ENCODE measurements at places on chromosomes 16 and 17.

DNA sequence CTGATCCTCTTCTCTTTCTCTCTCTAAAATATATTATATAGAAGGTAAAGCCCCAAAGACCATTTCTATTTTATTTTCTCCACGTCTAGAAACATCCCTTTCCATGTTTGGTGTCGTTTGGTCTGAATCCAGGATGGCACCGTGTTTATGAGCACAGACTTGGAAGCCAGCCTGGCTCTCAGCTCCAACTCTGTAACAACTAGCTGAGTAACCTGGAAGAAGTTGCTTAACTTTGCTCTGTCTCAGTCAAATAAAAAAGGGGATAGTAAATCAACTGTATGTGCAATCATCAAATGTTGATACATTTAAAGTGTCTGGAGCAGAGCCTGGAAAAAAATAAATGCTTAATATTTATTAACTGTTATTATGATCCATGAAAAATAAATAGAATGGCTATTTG, 249.8 kb upstream of the MAF start:
- no peak for DNase-seq

GRCh38 chr16:55240888-55241287, 83.1 kb upstream of the IRX6 start:
- DNase-seq, result no peak

DNA sequence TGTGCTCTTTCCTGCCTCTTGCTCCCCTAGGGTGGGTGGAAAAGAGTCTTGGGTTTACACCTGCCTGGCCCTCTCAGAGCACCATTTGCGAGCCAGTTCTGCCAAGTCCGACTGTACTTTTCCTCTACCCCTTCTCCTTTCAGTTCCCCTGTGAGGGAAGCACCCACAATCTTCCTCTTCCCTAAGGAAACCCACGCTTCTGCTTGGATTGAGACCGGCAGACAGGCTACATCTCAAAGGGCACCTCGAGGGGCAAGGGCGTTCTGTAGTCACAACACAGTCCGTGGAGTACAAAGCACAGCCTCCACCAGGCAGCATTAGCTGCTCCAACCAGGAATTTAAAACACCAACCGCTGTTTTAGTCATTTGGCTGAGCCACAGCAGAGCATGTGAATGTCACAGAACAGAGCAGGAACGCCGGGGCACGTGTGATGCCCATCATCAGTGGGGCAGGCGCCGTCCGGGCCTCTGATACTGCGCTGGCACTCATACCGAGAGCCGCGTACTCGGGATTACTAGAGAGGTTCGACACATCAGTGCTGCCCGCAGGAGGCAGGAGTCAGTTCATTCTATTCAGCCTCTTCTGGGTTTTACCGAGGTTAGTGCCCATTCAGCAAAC, 13.7 kb upstream of the MNT start:
- no peak for DNase-seq

DNA sequence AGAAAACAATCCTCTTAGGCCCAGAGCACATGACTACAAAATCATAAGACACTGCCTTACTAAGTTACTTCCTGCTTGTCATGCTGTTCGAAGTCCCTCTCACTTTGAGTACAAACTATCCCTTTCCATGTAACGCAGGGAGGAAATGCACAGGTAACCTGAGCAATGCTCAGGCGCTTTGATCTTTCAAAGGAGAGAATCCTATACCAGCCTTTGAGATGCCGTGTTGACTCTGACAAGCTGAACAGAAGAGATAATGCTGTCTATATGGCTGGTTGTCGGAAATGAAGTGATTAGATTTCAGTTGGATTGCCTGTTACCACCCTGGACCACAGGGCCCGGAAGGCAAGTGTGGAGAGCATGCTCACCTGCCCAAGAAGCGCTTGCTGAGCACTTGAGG, 75.9 kb downstream of the CDH11 start:
- DNase-seq, result no peak

DNA sequence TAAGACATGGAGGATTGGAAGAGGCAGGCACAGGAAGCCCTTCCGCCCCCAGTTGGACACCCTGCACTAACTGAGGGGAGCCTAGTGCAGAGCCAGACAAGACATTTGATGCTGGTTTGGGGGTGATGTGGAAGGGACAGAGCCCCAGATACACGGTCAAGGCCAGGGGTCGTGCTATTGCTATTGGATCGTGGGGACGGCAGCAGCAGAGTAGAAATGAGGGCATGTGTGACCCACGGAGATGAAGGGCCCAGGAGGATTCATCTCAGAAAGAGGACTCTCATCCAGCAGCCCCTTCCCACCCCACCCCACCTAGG, 2.0 kb upstream of the VAMP2 start:
- DNase-seq, result no peak

GRCh38 chr16:14492614-14493013, 137.4 kb downstream of the PARN start:
- DNase-seq, result no peak

- DNase-seq, result no peak
Observed at GRCh38 chr16:66014221-66014620, 352.3 kb upstream of the CDH5 start.

DNA sequence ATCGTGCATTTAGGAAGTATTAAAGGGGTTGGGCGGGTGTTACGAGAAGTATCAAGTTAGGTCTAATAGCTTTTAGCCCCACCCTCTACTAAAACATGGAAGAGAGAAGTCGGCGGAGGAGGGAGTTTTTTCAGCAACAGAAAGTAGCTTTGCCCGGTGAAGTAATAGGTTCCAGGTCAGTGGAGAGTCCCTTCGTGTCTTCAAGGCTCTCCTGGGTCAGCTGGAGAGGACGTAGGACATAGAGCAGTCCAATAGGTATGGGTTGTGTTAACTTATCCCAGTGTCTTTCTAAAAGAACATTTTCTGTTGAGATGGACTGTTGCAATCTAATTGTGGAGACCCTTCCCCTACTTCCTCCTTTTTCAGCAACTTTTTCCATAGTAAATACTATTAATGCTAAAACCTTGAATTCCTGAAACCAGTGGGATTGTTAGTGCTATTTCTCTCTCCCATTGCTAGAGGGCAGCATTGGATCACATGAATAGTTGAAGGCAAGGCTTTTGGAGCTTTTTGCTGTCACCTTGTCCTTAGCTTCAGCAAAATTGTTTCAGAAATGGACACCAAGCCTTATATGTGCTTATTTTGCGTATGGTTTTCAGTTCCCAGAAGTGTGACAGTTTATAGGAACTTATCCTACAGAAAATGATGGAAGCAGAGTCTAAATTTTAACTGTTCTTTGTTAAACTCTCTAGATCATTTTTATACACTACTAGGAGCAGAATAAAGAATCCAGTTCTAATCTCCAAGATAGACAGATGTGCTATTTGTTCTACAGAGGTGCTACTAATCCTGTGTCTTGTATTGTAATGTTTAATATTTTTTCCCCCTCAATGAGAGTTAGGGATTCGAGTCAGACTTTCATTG, 38.4 kb downstream of the UTP18 start:
- peak; percentile 27 for DNase-seq

DNA sequence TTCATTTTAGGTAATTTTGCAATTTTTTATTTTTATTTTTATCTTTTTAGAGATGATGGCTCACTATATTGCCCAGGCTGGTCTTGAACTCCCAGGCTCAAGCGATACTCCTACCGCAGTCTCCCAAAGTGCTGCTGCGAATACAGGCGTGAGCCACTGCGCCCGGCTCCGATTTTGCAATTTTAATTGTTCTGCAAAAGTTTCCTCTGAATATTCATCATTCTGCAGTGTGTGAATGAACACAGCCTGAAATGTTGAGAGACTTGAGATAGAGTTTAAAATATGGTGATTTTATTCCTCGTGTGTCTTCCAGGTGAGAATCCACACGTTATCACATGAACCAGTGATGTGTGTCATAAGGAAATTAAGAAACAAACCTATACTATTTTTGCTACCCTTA, 75.8 kb downstream of the KCNJ12 start:
- no peak for DNase-seq

DNA sequence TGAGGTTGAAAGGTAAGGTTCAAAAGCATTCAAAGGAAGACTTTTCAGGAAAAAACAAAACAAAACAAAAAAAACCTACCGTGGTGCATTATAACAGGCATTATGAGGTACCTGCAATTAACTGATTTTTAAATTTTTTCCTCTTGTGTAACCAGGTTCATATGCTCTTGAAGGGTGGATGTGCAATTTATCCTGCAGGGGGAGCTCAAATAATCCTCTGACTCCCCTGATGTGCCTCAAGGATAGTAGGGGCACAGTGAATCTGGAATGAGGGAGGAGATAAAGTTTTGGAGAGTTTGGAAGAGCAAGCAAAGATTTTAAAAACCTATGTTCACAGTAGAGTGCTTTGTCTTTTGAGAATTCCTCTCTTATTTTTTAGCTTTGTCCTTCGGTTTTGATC, 1349.4 kb downstream of the CDH8 start:
- DNase-seq, result no peak

- DNase-seq, result no peak
Observed at GRCh38 chr16:60091529-60091928, 1357.4 kb upstream of the GOT2 start.

- DNase-seq, result no peak
Observed at GRCh38 chr16:9797306-9797705, 384.9 kb downstream of the GRIN2A start.

DNA sequence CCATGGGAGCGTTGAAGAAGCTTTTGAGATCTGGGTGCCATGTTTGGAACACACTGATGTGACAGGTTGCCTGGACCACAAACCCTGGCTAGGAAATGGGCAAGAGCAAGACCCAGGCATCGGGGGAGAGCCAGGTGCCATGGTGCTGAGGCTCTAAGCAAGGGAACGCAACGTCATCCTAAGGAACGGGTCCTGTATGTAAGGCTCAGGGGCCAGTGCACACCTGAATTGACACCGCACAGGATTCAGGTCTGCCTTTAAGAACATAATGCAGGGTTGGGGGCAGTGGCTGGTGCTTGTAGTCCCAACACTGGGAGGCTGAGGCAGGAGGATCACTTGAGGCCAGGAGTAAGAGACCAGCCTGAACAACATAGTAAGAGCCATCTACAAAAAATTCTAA, 10.8 kb downstream of the PSMD7 start:
- no peak for DNase-seq

DNA sequence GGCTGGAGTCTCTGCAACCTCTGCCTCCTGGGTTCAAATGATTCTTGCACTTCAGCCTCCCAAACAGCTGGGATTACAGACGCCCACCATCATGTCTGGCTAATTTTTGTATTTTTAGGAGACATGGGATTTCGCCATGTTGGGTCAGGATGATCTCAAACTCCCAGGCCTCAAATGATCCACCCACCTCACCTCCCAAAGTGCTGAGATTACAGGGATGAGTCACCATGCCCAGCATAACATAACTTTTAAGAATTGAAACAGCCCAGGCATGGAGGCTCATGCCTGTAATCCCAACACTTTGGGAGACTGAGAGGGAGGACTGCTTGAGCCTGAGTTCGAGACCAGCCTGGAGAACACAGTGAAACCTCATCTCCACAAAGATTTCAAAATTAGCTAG, 2.5 kb downstream of the RSL1D1 start:
- no peak for DNase-seq

DNA sequence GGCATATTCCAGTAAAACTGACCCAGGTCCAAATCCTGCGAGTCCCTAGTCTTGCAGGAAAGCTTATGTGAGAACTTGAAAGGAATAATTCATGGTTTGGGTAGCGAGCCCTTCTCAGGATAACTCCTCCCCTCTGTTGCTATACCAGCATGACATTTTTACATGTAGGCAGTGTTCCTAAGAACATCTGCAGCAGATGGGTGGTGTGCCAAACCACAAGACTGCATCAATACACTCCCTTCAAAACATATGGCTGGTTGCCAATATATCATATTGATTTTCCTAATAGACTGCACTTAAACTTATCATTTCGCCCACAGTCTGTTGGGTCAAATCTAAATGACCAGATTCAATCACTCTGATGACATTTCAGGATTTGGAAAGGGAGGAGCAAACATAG, 19.9 kb downstream of the PSME3IP1 start:
- no peak for DNase-seq

DNA sequence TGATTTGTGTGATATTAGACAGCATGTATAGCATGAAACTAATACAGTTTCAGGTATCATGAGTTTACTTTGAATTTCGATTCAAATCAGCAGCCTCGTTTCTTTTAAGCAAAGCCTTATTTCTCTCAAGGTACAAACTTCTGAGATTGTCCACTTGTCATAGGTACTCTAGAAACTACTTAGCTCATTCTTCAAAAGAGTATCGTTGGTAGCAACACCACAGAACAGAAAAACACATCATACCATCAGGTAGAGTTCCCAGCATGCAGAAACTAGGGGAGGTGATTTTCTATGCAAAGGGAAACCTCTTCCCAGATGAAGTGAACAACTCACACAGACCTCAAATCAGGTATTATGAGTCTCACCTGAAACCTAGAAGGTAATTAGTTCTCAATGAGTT, 237.0 kb upstream of the SOX9 start:
- no peak for DNase-seq

- DNase-seq, result no peak
Observed at GRCh38 chr17:47733674-47734410, 806 bp downstream of the TBX21 start.

GRCh38 chr16:1152123-1152638, 725 bp upstream of the CACNA1H start:
- no peak for DNase-seq

DNA sequence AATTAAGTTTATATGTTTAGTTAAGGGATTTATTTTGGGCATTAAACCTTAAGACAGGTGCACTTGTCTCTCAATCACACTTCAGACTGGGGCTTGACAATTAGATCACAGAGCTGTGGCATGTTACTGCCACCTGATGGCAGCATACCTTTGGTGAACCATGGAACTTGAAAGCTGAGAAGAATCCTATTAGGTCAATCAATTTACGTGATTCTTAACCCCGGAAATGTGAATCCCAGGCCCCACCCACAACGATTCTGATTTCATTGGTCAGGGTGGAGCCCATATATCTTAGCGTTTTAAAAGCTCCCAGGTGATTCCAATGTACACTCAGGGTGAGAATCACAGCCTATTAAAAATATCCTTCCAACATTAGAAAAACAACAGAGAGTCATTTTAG, 91.0 kb downstream of the GSG1L start:
- DNase-seq, result peak; percentile 68

GRCh38 chr17:281365-281999, 71.1 kb downstream of the RPH3AL start:
- DNase-seq, result no peak

DNA sequence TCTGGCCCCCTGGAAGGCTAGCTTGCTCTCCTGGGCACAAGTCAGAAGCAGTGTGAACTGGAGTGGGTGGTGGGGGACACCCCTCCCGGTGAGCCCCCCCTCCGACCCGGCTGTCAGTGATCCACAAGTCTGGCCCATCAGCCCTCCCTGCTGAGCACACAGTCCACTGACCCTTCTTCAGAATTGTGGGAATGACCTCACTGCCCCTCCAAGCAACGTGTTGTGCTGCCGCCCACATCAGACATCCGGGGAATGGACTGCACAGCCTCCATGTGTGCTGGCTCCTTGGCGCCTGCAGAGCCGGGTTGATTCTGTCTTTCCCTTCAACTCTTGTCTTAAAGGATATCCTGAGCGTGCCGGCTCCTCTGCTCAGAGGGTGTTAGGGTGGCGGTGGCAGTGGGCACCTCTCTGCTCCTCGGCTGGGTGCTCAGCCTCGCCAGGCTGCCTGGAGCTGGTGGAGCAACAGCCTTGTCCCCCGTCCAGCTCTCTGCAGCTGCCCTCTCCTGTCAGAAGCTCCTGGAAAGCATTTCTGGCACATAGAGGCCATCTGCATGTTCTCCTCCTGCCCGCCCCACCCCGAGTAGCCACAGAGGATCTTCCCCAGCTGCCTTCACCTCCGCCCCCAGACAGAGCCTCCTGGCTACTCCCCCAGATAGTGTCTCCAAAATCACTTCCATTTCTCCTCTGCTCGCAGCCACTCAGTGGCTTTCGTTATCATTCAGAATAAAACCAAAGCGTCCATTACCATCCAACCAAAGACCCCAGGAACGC, 19.8 kb downstream of the NPTX1 start:
- peak; percentile 52 for DNase-seq

- DNase-seq, result no peak
Observed at GRCh38 chr17:69760562-69760961, 314.5 kb upstream of the KCNJ16 start.
